ENCODE measurements at places on chromosomes 3 and 15.

- no peak for DNase-seq
Observed at GRCh38 chr3:155963570-155963969, 93.1 kb downstream of the GMPS start.

GRCh38 chr3:37625690-37626360 is 235.9 kb upstream of the CTDSPL start:
- no peak for DNase-seq

- DNase-seq, result no peak
Observed at GRCh38 chr3:128473180-128473519, 6.5 kb upstream of the DNAJB8 start.

GRCh38 chr3:25044762-25045710 is 383.0 kb upstream of the RARB start:
- DNase-seq, result no peak

DNA sequence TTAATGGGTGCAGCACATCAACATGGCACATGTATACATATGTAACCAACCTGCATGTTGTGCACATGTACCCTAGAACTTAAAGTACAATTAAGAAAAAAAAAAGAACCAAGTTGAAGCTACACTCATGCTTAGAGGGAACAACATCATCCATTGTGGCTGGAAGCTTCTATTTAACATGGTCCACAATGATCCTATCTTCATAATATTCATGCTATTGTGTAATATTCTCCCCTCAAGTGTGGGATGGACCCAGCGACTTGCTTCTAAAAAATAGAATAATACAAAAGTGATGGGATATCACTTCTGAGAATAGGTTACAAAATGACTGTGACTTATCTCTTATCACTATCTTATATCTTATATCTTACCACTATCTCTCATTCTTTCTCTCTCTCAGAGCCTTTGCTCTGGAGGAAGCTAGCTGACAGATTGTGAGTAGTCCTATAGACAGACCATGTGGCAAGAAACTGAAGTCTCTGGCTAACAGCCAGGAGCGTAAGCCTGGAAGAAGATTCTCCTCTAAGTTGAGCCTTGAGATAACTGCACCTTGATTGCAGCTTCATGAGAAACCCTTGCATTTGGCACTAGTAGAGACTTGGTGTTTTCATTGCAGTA is 198.5 kb upstream of the MRPL3 start:
- DNase-seq, result no peak

DNA sequence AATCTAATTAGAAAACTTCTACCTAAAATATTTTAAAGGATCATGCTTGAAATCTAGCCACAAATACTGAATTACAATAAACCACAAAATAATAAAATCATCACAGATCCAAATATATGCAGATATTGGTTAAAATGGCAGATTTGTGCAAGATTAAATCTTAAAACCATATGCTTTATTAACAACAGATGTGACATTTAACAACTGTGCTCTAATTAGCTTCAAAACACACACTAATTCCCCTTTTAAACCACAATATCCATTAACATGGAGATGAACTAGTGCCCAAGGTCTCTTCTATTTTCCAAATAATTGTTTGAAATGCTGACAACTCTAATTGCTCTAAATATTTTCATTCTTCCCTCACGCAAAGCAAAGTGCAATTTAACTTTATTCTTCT is 1530.3 kb downstream of the SI start:
- no peak for DNase-seq

- DNase-seq, result no peak
Observed at GRCh38 chr15:93943586-93943985, 287.8 kb upstream of the MCTP2 start.

Measured in stimulated activated naive CD4-positive, alpha-beta T cell (primary cell).